ENCODE measurements at places on chromosomes 12 and 14. TPM values are rescaled to one million over a fixed set of nuclear protein-coding genes. Genes with fewer than 3 reads are reported as not detected.

GUCY2C gene
- total RNA-seq: 0.47 TPM

ITPR2 gene
- total RNA-seq: 71.9 TPM

ANKRD33 gene
- total RNA-seq: not detected

- no peak overlapping the region for H3K27ac ChIP-seq
- no peaks in the 10 kb centered on the region for H3K4me1 ChIP-seq
- no peak overlapping the region for H3K4me3 ChIP-seq
- H3K27me3 ChIP-seq: no peaks in the 10 kb centered on the region
These were observed 211.1 kb upstream of the DAAM1 start for GRCh38 chr14:58977366-58977765.

DNA sequence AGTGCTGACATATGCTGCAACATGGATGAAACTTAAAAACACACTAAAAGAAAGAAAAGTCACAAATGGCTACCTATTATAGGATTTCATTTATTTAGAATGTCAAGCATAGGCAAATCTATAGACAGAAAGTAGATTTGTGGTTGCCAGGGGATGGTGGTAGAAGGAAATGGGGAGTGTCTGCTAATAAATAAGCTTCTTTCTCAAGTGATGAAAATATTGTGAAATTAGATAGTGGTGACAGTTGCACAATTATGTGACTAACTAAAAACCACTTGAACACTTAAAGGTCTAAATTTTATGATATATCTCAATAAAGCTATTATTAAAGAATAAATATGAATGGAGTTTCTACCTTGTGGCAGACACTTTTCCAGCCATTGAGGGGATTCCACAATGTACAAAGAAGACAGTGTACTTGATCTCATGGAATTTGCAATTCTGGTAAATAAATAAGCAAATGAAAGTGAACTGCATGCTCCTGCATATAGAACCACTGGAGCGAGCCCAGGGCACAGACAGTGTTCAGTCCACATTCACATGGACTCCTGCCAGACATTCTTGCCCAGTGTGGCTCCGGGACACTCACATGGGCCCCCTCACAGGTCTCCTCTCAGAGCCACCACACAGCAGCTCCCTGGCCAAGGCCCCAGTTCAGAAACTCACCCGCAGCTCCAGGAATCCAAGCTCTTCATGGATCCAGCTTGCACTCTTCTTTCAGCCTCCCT, 107.1 kb upstream of the ARID2 start:
- no peaks in the 10 kb centered on the region for H3K27me3 ChIP-seq
- no peak for DNase-seq
- no peaks in the 10 kb centered on the region for H3K36me3 ChIP-seq
- no peak overlapping the region for H3K4me3 ChIP-seq
- H3K27ac ChIP-seq: no peak overlapping the region

- no peak overlapping the region for H3K27ac ChIP-seq
- no peaks in the 10 kb centered on the region for H3K27me3 ChIP-seq
- H3K36me3 ChIP-seq: peaks cover 87% of the 10 kb centered on the region
- peaks cover 12% of the 10 kb centered on the region for H3K4me1 ChIP-seq
These were observed 21.5 kb downstream of the AMN start for GRCh38 chr14:102943979-102944378.

DNA sequence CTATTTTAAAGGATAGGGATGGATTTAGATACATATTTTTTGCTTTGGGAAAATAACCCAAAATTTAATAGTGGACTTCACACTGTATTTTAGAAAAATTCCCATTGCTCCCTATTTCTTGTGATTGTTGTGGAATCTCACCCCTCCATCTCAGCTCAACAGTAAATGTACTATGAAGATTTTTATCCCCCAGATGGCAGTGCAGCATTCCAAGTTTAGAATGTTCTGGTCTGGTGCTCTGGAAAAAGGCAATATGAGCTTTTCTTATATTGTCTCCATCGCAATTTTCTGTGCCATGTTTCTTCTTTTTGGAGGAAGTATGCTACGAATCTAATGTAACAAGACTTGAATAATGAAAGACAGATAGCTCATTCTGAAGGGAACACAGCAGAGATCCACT, 471.7 kb upstream of the SYT1 start:
- H3K27me3 ChIP-seq: no peaks in the 10 kb centered on the region
- H3K4me3 ChIP-seq: no peak overlapping the region
- H3K36me3 ChIP-seq: no peaks in the 10 kb centered on the region
- DNase-seq: no peak

- no peaks in the 10 kb centered on the region for H3K36me3 ChIP-seq
- DNase-seq: no peak
- H3K27me3 ChIP-seq: no peaks in the 10 kb centered on the region
- no peaks in the 10 kb centered on the region for H3K4me1 ChIP-seq
These were observed 42.6 kb upstream of the PTHLH start for GRCh38 chr12:28015165-28015564.

- no peak overlapping the region for H3K27ac ChIP-seq
- peaks cover 19% of the 10 kb centered on the region for H3K4me1 ChIP-seq
- no peak for DNase-seq
- no peak overlapping the region for H3K4me3 ChIP-seq
These were observed 49.2 kb upstream of the BCAT1 start for GRCh38 chr12:24997970-24998582.

DNA sequence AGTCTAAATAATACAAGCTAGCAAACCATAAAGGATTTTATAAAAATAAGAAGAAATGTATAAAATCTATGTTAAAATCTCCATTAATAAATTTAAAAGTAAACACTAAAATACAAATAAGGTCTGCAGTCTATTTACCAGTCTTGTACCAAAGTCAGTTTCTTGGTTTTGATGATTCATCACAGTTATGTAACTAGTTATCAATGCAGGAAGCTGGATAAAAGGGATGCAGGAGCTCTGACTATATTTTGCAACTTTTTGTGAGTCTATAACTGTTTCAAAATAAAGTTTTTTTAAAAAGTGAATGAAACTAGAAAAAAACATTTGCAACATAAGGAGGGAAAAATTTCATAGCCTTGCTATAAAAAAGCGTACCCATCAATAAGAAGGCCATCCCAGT, 151.5 kb downstream of the DERA start:
- no peak overlapping the region for H3K4me3 ChIP-seq
- H3K4me1 ChIP-seq: no peaks in the 10 kb centered on the region
- no peak overlapping the region for H3K27ac ChIP-seq

GRCh38 chr12:111202237-111202915, 166.5 kb downstream of the PHETA1 start:
- DNase-seq: no peak
- H3K4me1 ChIP-seq: no peaks in the 10 kb centered on the region
- H3K4me3 ChIP-seq: no peak overlapping the region
- H3K27me3 ChIP-seq: peaks cover 69% of the 10 kb centered on the region
- H3K36me3 ChIP-seq: no peaks in the 10 kb centered on the region

DNA sequence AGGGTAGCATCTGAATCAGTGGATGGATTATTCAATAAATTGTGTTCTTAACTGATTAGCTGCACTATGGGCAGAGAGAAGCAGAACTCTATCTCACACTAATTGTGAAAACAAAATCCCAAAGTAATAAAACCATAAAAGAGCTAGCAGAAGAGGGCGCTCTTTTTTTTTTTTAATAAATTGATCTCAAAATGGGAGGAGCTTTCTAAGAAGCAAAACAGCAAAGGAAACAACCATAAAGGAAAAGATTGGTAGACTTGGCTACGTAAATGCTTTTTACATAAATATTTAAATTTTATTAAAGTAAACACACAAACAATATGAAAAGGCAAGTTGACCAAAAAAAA, 1.5 kb upstream of the TM7SF3 start:
- H3K27ac ChIP-seq: no peak overlapping the region
- H3K4me1 ChIP-seq: peaks cover 40% of the 10 kb centered on the region
- no peak for DNase-seq
- no peaks in the 10 kb centered on the region for H3K36me3 ChIP-seq
- no peaks in the 10 kb centered on the region for H3K27me3 ChIP-seq

DNA sequence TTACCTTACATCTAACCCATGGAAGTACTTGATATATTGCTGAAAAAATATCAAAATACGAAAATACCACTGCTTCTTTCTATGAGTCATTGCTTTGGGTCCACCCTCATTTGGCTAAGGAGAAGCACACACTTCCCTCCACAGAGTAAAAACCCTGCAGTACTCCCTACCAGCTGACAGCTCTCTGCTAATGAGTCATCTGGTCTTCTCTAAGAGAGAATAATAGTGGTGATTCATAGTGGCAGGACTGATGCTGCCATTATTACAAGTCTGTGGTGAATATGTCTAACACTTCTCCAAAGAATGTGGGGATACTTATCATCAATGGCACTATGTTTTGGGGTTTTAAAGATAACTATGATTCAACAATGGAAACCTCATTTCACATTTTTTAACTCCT, 90.7 kb downstream of the PPFIA2 start:
- no peak for DNase-seq
- no peaks in the 10 kb centered on the region for H3K4me1 ChIP-seq
- no peak overlapping the region for H3K4me3 ChIP-seq
- H3K27ac ChIP-seq: no peak overlapping the region
- no peaks in the 10 kb centered on the region for H3K27me3 ChIP-seq
- H3K36me3 ChIP-seq: no peaks in the 10 kb centered on the region

DNA sequence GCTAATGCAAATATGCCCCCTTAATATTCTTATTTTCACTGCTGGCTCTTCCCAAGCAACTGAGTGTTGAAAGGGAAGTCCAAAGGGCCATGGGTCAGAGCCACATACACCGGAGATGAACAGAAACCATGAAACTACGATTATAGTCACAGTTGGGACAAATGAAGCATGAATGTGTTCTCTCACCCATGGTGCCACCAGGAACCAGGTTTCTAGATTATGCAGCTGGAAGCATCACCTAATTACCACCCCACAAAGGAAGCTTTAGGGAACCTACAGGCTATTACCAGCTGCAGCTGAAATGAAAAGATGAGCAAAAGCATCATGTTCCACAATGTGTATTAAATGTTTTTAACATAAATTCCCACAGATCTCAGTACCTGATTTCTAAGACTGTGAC, 15.4 kb downstream of the TMTC1 start:
- no peak overlapping the region for H3K4me3 ChIP-seq
- H3K4me1 ChIP-seq: peaks cover 10% of the 10 kb centered on the region
- no peak overlapping the region for H3K27ac ChIP-seq
- DNase-seq: no peak
- no peaks in the 10 kb centered on the region for H3K27me3 ChIP-seq

DNA sequence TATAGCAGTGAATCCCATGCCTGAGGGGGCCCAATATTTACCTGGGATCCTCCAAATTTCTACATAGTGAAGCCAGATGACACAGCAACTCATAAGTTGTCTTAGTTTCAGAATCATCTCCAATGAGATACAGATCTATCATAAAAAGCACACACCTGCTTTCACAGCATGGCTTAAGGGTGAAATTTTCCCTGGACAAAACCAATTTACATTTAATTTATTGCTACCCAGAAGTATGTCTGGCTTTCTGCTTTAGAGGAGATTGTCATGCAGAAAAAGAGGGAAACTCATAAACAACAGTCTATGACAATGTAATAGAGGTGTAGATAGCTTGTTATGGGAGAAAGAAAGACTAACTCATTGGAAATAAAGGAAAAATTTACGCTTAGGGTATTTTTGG, 113.0 kb downstream of the MGAT4C start:
- H3K36me3 ChIP-seq: no peaks in the 10 kb centered on the region
- no peaks in the 10 kb centered on the region for H3K4me1 ChIP-seq
- DNase-seq: no peak
- no peaks in the 10 kb centered on the region for H3K27me3 ChIP-seq
- no peak overlapping the region for H3K27ac ChIP-seq

GRCh38 chr14:95104911-95105310, 52.4 kb downstream of the DICER1 start:
- H3K36me3 ChIP-seq: peaks cover 82% of the 10 kb centered on the region
- DNase-seq: no peak
- no peak overlapping the region for H3K27ac ChIP-seq
- no peaks in the 10 kb centered on the region for H3K27me3 ChIP-seq
- H3K4me3 ChIP-seq: no peak overlapping the region

- H3K4me3 ChIP-seq: no peak overlapping the region
- H3K36me3 ChIP-seq: no peaks in the 10 kb centered on the region
- DNase-seq: no peak
- H3K4me1 ChIP-seq: no peaks in the 10 kb centered on the region
- H3K27ac ChIP-seq: no peak overlapping the region
These were observed 2.4 kb upstream of the LYZ start for GRCh38 chr12:69345742-69346141.

GRCh38 chr12:88932457-88932856, 352.2 kb upstream of the KITLG start:
- no peaks in the 10 kb centered on the region for H3K36me3 ChIP-seq
- H3K27me3 ChIP-seq: no peaks in the 10 kb centered on the region
- no peak for DNase-seq
- H3K4me3 ChIP-seq: no peak overlapping the region

Measured in suprapubic skin (tissue), 4 donors.